Activated B cell treated with CpG ODN at 0.5 μM for 24 hours (primary cell): ENCODE measurements at places on chromosomes 1 and 21. TPM values are rescaled to one million over a fixed set of nuclear protein-coding genes. Genes with fewer than 3 reads are reported as not detected.

The AMY2B gene
- 17.3 and 19.7 TPM in 2 replicates for total RNA-seq

The ARPC5 gene
- total RNA-seq, result 193 and 224 TPM in 2 replicates

The FBXO28 gene
- 27.5 and 30.4 TPM in 2 replicates for total RNA-seq

The PTBP2 gene
- total RNA-seq, result 17.6 and 18.6 TPM in 2 replicates

The C1orf115 gene
- 19.6 and 20.0 TPM in 2 replicates for total RNA-seq

The GLIS1 gene
- total RNA-seq, result not detected in 2 replicates

- no peak for DNase-seq
Measured at GRCh38 chr1:196808529-196809235, 10.8 kb upstream of the CFHR1 start.

DNA sequence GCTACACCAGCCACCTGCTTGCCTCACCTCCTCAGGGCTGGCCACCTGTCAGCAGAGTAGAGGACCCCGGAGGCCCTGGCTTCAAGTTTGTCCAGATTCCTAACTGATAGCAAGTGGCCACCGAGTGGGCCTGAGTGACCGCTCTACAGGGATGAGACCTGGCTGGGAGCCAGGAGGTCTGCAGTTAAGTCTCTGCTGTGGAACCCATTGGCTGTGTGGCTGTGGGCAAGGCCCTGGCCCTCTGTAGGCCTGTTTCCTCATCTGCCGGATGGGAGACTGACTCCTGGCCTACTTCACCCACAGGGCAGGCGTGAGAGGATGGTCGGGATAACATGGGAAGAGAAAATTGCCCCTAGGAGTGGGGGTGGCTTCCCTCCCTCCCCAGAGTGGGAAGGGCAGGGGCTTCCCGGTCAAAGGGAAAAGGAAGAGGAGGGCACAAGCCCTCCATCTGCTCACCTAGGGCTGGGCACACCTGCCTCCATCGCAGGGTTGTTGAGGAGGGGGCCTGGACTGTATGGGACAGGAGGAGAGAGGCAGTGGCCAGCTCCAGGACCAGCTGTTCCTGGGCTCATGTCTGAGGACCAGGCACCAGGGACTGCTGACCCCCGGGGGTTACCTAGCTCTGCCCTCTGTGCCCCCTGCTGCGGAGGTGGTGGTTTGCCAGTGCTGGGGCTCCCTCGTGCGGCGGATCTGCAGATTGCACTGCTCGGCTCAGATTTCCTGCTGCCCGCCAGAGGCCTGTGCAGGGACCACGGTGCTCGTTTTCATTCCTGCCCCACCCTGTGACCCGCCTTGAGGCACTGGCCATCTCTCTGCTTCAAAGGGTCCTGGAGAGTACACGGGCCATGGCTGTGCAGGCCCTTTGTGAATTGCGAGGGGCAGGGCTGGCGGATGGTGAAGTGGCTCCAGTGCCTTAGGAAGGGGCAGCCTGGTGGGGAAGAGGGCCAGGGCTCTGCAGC is 9.1 kb upstream of the MTFR1L start:
- DNase-seq, result peak; percentile 81

DNA sequence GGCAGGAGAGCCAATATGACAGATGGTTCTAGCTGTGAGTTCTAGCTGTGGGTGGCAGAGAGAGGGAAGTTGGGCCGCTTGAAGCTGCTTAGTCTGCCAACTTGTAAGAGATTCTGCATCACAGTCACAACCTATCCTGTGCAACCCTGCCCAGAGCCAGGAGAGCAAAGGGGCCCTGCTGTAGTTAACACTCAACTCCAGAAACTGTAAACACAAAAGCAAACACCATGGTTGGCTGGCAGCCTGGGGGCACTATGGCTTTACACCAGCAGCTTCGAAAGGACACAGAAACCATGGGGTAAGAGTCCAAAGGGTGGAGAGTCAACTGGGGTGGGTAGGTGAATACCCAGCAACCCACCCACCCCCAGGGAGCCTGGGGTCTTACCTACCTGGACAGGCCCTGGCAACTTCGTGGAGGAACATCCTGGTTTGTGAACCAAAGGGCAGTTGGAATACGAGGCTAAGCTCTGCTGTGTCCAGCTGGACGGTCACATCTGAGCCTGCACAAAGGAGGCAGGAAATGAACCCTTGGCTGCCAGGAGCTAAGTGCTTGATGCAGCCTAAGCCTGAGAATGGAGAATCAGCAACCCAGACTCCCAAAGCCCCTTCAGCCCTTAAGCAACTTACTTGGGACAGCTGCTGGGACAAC is 6.4 kb downstream of the INPP5B start:
- no peak for DNase-seq

DNA sequence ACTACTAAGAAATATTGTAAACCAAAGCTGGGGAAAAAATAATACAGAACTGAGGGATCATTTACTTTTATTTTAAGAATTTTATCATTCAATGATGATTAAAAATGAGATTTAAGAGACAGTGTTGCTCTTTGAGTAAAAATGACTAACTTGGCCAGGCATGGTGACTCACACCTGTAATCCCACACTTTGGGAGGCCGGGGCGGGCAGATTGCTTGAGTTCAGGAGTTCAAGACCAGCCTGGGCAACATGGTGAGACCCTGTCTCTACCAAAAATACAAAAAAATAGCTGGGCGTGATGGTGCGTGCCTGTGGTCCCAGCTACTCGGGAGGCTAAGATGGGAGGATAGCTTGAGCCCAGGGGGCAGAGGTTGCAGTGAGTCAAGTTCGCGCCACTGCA is 21.8 kb upstream of the PLEKHO1 start:
- no peak for DNase-seq

DNA sequence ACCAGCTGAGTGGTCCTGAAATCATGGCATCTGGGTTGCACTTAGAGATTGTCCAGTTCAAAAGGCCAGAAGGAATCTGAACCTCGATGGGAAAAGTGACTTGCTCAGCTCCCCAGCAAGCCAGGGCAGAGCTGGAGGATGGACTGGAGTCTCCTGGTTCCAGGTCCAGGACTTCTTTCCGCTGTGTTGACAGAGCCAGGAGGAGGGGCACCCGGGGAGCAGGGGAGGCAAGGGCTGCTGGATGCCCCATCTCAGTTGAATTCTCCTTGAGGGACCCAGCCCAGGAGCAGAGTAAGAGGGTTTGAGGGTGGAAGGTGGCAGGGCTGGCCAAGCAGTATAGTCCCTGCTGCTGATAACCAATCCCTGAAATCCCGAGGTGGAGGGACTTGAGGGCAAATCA is 2.4 kb upstream of the ALPL start:
- DNase-seq, result no peak

- DNase-seq, result no peak
Measured at GRCh38 chr1:213982672-213983492, 4.9 kb upstream of the PROX1 start.

DNA sequence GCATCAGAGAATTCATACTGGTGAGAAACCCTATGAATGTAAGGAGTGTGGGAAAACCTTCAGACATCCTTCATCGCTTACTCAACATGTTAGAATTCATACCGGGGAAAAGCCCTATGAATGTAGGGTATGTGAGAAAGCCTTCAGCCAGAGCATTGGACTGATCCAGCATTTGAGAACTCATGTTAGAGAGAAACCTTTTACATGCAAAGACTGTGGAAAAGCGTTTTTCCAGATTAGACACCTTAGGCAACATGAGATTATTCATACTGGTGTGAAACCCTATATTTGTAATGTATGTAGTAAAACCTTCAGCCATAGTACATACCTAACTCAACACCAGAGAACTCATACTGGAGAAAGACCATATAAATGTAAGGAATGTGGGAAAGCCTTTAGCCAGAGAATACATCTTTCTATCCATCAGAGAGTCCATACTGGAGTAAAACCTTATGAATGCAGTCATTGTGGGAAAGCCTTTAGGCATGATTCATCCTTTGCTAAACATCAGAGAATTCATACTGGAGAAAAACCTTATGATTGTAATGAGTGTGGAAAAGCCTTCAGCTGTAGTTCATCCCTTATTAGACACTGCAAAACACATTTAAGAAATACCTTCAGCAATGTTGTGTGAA is 12.8 kb downstream of the ZFP69B start:
- no peak for DNase-seq

GRCh38 chr21:15094706-15095105 is 29.9 kb upstream of the NRIP1 start:
- no peak for DNase-seq

- DNase-seq, result peak; percentile 33
Measured at GRCh38 chr1:156419854-156420204, 50.8 kb downstream of the RHBG start.
